ENCODE measurements at places on chromosomes 11 and 22.

- DNase-seq, result no peak
Observed at GRCh38 chr11:8532475-8532874, 61.6 kb downstream of the STK33 start.

GRCh38 chr11:110435780-110436717, 6.3 kb downstream of the FDX1 start:
- no peak for DNase-seq

DNA sequence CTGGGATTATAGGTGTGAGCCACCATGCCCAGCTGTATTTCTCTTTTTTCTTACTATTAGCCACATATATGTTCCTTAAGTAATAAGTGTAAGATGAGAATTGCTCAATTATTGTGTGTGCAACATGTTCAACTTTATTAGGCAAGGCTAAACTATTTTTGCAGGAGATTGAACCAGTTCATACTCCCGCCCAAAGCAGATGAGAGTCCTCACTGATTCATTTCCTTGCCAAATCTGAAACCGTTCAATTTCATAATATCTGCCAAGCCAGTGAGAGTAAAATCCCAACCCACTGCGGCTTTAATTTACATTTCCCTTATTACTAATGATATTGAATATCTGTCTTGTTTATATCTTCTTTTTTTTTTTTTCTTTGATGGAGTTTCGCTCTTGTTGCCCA, 48.4 kb downstream of the KCNJ4 start:
- no peak for DNase-seq

DNA sequence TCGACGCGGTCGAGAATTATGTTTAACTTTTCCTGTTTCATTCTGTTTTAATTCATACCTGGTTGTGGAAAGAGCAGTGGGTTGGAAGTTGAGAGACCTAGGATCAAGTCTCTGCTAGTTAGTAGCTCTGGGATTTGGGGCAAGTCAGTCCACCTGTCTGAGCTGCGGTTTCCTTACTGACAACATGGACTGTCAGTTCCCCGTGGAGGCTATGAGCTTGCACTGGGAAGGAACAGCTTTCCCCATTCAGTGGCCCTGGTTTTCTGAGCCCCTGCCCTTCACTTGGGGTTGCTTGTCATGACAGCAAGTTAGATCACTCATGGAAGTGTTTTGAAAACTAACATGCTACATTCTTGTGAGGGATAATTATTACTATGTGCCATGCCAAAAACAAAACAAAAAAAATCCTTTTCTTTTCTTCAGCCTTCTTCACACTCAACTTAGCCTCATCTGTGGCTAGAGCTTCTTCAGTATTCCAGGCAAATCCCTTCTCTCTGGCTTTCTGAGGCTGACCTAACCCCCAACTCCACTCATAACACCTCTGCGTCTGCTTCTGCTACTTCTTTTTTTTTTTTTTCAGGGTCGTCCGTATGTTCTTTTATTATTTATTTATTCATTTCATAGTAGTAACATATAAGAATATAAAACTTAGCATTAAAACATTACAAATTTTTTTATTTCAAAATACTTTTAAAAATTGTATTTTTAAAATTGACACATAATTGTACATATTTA, 43.0 kb upstream of the ZBED5 start:
- DNase-seq, result no peak

DNA sequence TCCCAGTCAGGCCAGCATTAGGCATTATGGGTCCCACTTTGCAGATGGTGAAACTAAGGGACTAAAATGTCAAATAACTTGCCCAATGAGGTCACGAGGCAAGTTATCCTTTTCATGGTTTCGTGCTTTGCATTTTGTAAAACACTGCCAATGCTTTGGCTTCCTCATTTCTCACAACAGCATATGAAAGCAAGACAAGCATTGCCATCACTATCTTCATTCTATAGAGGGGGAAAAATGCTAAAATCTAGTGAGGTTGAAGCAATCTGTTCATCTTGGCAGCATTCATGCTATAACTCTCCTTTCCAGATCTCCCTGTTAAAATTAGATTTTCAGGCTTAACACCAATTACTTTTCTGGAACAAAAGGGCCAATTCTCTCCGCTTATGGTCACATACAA, 14.8 kb downstream of the FAM181B start:
- no peak for DNase-seq

- DNase-seq, result no peak
Observed at GRCh38 chr11:128133501-128133900, 453.9 kb downstream of the ETS1 start.

- DNase-seq, result no peak
Observed at GRCh38 chr11:7473717-7474116, 11.6 kb upstream of the OLFML1 start.

GRCh38 chr11:17314232-17314547, 37.4 kb upstream of the NCR3LG1 start:
- DNase-seq, result no peak

DNA sequence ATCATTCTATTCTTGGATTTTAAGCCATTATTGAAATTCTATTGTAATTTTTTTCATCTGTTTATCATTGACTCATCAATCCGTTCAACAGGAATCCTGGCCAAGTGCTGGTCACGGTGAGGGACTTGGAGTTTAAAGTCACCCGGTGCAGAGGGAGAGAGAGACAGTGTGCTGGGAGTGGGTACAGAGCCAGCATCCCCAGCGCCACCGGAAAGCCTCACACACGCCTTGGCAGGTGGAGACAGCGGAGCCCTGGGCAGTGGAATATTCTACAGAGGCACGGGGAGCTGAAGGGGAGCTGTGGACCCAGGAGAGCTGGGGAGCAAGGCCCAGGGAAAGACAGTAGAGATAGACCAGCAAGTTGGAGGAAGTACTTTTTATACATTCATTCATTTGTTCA, 787.6 kb downstream of the BRD1 start:
- no peak for DNase-seq

DNA sequence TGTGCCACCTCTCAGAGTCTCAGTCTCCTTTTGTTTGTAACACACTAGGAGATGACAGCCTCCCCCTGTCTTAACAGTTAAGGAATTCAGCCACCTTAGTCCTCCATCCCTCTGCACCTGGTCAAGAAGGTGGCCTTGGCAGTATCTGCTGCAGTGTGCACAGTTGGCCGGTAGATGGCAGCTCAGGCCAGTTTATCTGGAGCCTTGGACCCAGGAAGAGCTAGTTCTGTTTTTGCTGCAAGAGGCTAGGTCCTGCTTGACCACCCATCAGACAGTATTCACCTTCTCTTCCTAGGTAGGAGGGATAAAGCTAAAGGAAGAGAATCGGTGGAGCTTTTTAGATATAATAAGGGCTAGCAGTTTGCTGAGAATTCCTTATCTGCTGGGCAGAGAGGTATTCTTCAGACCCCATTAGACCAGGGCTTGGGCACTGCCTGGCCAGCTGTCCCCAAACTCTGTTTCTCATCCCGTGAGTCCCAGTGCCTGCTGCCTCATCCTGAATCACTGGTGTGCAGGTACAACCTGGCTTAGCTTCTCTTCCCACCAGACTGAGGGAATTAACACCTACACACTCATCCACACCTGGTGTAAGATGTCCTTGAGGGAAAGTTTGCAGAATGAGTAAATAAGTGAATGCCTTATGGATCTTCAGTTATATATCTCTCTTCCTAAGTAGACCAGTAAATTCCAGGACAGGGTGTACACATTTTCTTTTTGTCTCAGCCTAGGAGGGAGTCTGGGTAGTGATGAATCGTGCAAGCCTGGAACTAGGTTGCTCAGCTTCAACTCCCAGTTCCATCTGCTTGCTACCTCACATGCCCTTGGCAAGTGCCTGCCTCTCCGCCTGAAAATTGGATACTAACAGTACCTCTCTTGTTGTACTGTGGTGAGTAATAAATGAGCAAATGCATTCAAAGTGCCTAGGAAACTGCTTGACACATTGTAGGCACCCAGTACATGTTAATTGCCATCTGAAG, 70.8 kb upstream of the NARS2 start:
- peak; percentile 58 for DNase-seq

DNA sequence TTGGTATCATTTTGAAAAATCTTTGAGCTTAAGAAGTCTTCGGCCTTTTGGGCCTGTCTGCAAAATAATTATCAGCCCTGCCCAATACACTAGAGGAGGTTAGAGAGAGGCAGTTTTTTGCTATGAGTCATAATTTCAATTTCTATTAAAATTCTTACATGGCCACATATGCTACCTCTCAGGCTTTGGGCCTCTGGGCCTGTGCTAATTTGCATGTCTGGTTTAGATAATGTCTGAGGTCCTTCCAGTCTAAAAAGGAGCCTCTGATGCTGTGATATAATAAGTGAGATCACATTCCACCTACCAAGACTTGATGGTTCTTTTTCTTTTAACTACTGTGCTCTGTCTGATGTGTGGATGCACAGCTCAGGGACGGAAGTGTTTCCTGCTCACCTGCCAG, 70.8 kb downstream of the KCNJ1 start:
- DNase-seq, result no peak
